Effector CD4-positive, alpha-beta T cell (primary cell): ENCODE measurements at places on chromosomes 4 and X.

GRCh38 chr4:177322266-177322665 lies 12.6 kb downstream of the NEIL3 start:
- no peak for DNase-seq

DNA sequence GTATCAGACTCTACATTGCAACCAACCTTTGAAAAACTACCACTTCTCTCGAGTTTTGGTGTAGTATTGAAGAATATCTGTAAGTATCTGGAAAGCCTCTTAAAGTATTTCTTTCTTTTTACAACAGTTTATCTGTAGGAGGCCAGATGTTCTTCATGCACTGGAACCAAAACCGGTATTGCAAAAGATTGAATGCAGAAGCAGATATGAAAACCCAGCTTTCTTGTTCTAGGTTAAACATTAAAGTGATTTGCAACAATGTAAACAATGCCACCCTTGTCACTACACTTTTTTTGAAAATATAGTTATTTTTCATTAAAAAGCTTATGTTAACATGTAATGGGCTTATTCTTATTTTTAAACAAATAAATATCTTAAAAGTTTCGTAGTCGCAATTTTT lies 27.2 kb downstream of the PLS3 start:
- DNase-seq = no peak

DNA sequence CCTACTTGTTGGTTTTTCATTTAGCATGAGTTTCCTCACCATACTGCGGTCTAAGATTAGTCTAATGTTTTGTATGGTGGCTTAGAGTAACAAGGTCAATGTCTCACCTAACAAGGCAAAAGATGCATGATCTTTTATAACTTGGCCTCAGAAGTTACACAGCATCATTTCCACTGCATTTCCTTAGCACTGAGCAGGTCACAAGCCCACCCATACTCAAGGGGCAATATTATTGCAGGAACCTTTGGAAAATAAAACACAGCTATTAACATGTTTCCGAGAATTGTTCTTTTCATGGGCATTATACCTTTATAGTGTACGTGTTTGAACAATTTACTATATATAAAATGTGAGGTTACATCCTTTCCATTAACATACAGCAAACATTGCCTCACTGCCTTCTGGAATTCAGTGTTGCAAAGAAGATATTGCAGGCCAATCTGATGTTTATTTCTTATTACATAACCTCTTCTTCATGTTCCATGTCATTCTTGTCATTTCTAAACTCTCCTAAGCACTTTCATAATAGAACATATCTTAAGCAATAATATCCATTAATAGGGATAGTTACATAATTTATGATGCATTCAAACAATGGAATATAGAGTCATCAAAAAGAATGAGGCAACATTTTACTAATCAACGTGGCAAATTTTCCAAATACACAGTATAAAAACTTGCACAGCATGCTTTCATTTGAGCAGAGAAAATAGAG lies 153.8 kb downstream of the AREG start:
- no peak for DNase-seq

DNA sequence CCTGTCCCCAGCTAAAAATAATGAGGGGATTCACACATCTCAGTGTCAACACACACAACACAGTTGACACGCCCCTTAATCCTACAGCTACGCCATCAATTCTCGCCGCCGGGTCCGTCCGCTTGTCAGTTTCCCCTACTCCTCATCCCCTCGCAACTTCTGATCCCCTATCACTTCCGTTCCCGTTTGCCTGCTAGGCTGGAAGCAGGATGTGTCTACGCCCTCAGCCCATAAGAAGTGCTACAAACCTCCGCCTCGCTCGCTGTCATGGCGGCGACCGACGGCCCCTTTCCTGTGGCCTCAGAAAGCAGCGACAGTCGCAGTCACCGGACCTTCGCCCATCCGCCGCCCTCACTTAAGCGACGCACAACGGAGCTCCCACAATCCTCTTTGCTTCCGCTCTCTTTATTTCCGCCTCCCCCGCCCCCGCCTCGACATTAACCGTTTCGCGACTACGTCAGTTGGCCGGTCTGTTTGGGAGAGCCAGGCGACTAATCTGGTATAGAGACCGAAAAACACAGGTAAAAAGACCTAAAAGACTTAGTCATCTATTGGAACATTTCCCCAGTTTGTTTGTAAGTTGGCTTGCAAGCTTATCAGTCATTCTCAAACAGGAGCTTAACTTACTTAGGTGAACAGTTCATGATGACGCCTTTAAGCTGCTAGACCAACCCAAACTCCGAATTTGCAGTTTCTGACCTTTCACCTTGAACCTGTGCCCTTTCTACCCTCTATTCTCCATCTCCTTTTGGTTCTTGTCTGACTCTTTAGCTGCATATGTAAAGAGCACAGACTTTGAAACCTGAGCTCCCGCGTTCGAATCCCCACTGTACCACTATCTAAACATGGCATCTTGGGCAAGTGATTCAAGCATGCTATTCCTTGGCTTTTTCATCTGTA lies at the start of gene SLC25A53:
TSS of gene SLC25A53 (minus strand) at position 380 of the 900 bp plus-strand sequence. CDS start 51,752 bp downstream, outside the sequence.
- peak; percentile 58 for DNase-seq

- DNase-seq = no peak
Measured at GRCh38 chr4:80361329-80361900, 25.9 kb downstream of the CFAP299 start.

GRCh38 chr4:172683021-172683420 lies 485.6 kb upstream of the GALNT7 start:
- no peak for DNase-seq

DNA sequence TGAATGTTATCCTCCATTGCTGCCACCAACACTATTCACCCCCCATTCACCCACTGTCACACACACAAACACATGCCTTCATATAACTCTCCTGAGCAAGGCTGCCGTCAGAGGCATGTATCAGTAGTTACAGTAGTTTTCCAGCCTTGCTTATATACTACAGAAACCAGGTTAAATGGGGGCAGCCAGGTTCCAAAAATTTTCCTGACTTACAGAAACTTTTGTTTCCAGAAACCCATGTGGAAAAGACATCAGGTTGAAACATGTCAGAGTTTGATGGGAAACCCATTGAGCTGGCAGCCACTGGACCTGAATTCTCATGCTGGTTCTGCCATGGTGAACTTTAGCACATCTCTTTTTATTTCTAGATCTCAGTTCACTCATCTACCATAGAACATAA lies 64.0 kb downstream of the COX18 start:
- no peak for DNase-seq

- no peak for DNase-seq
Measured at GRCh38 chrX:129706400-129707072, 32.2 kb upstream of the XPNPEP2 start.

- no peak for DNase-seq
Measured at GRCh38 chrX:20363275-20363674, 96.6 kb upstream of the RPS6KA3 start.

- peak; percentile 20 for DNase-seq
Measured at GRCh38 chr4:165378745-165379677, at the start of gene CPE. Gene CPE, plus strand, starts transcription at chr4:165379008. Its CDS starts 214 bp downstream, at chr4:165379222.

- no peak for DNase-seq
Measured at GRCh38 chr4:82820689-82821088, 22.1 kb upstream of the SCD5 start.

DNA sequence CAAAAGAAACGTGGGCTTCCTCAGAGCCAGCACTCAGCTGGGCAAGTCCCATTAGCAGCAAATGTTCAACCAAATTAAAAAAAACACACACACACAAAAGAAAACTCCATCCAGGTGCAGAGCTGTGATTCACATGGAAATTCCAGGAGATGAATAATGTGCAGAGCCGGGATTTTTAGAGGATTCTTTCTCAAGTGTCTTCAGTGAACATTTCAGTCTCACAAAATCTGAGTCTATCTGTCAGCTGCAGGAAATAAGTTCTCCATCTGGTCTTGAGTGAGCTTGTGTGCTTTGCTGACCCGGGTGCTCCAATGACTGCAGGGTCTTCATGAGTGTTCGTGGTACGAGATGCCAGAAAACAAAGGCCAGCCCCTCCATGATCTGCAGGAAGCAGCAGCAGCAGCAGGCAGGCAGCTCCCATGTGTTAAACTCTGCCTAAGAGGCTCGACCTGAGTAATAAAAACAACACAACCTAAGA lies 44.3 kb downstream of the RASGEF1B start:
- DNase-seq = no peak

DNA sequence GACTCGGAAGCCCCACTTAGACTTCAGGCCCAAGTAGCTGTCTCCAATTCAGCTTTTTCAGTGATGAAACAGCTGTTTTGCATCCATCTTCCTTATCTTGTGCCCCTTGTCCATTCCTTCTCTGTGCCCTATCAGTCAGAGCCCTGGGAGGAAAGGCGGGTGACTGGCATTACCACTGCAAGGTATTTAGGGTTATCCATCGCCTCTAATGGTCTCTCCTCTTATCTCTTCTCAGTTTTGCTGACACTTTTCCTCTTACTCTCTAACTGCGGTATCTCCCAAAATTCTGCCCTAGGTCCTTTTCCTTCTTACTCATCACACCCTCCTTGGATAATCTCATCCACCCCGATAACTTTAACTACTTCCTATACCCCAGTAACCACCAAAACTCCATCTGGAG lies 13.7 kb downstream of the GAB3 start:
- DNase-seq = no peak

- DNase-seq = no peak
Measured at GRCh38 chr4:79869597-79870237, 203.3 kb downstream of the ANTXR2 start.

DNA sequence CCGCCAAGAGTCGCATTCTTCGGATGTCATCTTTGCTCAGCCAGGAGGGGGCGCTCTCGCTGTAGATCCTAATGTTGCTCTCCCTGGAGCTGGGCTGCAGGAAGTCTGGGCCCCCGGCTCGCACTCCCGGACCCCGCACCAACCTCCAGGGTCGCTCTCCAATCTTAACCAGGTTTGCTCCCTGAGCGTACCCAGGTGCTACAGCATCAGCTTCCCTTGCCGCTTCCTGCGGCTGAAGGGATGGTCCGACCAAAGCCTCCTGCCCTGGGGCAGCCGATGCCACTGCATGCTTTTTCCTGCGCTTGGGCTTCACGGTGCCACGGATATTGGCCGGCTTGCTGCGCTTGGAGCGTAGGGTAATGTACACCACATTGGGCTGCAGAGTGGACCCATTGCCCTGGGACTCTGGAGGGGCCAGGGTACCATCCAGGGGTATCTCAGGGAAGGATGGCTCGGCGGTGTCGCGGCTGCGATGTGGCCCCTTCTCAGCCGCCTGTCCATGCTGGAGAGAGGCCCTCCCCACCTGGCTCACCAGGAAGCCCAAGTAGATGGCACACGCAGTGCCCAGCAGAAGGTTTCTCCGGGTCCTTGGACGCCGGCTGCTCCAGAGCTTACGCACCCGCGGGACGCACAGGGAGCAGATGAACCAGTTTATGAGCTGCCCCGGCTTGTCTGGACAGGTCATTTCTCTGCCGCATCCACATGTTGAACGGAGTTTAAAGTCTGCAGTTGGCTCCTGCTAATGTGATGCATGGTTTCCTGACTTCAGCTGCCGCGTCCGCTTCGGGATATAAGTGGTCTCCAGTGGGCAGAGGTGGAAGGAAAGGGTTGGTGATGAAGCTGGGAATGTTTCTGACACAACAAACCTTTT lies 1.9 kb downstream of the GASK1B start:
- no peak for DNase-seq

DNA sequence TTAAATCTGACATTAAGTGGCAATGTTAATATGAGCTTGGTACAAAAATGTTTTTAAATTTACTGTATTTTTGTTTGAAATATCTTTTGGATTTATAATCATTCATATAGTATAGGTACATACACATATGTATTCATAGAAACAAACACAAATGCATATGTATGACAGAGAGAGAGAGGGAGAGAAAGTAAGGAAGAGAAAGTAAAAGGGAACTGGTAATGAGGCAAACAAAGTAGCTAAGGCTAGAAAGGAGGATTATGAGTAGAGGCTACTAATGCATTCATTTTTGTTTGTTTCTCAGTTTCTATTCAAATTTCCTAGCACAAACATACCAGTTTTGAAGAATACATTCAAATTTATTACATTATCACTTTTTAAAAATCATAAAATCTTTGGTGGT lies 132.4 kb downstream of the GLRA3 start:
- DNase-seq = no peak
